Fibroblast of gingiva (primary cell): ENCODE measurements at places on chromosomes 1 and 21.

DNA sequence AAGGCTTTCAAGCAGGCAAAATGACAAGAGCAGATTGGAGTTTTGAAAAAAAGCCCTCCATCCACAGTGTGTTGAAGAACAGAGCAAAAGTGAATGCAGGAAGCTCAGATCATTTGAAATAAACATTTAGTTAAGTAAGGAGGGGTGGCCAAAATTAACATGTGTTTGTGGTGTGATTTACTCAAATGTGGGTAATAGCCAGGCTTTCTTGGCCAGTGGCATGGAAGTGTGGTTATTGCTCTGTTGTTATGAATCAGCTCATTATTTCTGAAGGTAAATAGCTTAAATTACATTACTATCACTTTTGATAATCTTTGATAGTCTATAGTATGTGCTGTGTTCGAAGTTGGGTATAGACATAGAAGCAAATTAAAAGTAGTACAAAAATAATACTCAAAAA, 485.9 kb downstream of the LMO4 start:
- no peak for DNase-seq

- no peak for DNase-seq
Observed at GRCh38 chr1:237879195-237879594, 11.5 kb downstream of the ZP4 start.

DNA sequence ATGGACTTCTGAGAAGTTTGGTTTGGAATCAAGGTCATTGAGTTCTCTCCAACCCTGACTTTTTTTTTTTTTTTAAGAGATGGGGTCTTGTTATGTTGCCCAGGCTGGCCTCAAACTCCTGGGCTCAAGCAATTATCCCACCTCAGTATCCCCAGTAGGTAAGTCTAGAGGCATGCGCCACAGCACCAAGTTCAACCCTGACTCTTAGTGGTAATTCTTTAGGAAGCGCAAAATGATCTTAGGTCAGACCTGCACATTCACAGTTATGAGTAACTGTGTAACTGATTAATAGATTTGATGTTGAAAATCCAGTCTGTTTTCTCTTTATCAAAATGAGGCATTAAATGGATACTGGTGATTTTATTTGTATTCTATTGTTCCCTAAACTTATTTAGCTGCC, 95.9 kb downstream of the GREM2 start:
- no peak for DNase-seq

GRCh38 chr1:175072099-175072951, 4.7 kb downstream of the TNN start:
- peak; percentile 78 for DNase-seq

- DNase-seq = peak; percentile 74
Observed at GRCh38 chr1:67832737-67833601, at the start of gene GNG12. TSS of gene GNG12 (minus strand) at chr1:67833467. CDS start at chr1:67707686, 125,781 bp downstream.

GRCh38 chr1:3910857-3911845, 11.1 kb upstream of the C1orf174 start:
- peak; percentile 22 for DNase-seq

GRCh38 chr1:232486006-232486405, 143.9 kb downstream of the SIPA1L2 start:
- no peak for DNase-seq

- DNase-seq = no peak
Observed at GRCh38 chr1:229133151-229133550, 137.8 kb upstream of the RAB4A start.

DNA sequence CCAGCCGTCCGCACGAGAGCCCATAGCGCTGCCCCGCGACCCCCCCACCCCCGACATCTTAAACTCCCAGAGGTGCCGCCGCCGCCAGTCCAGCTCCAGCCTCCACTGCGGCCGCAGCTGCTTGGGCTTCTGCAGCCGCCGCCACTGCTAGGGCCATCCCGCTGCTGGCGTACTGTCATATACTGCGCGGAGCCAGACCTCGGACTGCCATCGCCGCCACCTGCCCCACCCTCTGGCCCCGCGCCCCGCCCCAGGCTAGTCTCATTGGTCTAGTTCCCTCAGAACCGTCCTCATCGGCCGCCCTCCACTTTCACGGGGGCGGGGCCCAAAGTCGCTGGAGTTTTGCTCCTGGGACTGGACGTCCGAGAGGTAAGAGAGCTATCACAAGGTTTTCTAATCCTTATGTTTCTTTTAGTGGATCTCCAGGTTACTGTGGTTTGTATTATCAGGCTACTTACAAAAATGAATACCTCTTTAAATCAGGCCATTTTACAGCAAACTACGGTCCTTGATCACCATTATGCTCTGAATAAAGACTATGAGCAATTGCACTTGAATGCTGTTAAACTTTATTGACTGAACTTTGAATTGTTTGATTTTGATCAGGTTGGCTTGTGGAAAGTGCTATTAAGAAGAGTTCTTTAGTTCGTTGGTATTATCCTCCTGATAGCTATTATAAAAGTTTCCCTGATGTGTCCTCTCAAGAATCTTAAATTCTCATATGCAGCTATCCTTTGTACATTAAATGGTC, 2.8 kb upstream of the CD1D start:
- DNase-seq = peak; percentile 64

- DNase-seq = peak; percentile 15
Observed at GRCh38 chr1:79811173-79811572, 804.6 kb upstream of the ADGRL4 start.

DNA sequence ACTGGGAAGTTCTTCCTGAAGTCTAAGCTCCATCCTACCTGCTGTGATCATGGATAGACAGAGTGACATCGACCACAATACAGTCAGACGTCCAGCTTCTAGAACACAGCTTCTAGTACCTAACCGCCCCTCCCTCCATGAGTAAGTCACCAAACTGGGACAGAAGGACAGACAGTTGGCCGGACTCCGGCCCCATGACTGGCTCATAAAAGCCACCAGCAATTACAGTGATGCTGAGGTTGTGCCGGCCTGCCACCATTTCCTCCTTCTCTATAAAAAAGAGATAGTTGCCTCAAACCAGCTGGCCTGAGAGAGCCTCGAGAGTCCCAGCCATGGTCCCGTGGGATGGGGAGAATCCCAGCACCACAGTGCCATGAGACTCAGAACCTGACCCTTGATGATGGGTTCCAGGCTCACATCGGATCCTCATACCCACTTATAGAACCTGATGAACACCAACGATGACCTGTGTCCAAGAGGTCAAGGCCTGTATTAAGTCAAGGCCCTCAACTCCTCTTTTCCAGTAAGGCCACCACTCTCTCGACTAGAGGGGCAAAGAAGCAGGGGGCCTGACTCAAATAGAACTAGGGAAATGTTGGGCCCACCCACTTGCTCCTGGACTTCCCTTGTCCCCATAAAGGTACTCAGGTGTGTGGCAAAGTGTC, 3.4 kb downstream of the MEF2D start:
- DNase-seq = no peak

GRCh38 chr1:97159342-97159741, 437.8 kb downstream of the PTBP2 start:
- no peak for DNase-seq

DNA sequence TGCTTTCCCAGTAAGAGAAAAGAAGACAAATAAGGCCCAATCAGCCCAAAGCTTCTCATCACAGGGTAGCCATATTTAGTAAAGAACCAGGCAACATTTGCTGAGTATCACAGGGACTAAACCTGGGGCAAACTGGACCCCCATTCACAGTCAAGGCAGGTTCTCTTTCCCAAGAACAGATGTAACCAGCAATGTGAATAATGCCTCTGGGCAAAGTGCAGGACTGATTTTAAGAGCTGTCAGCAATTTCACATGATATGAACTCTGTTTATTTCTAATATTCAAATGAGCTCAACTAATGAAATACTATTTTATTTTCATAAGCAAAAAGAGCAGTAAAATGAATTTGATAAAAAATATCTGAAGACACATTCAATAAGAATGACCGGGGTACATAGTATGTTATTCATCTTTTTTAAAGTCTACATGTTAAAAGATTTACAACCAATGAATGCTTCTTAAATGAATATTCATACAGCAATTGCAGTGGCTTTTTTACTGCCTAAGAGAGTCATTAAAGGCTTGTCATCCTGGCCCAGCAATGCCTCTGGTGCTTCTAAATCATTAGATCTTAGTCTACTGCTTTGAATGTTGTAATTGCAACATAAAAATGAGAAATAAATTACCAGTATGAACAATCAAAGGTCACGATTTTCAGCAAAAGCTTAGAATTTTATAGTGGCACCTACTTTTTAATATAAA, 308.8 kb downstream of the SMYD3 start:
- no peak for DNase-seq

- DNase-seq = no peak
Observed at GRCh38 chr1:2173546-2174347, 20.8 kb downstream of the FAAP20 start.

DNA sequence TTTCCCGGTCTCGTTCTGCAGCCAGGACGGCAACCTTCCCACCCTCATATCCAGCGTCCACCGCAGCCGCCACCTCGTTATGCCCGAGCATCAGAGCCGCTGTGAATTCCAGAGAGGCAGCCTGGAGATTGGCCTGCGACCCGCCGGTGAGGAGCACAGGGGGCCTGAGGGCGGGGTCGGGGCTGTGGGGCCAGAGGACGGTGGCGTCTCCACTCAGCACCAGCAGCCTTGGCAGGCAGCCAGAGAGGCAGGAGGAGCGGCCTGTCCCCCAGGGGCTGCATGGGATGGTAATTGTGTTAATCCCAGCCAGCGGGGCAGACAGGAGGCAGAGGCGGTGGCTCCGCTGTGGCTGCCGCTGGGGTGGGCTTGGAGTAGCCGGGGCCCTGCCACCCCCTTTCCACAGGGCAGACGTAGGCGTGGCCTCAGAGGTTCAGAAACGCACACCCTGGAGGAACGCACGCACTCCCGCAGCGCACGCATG, 12.1 kb downstream of the SAMD11 start:
- no peak for DNase-seq

DNA sequence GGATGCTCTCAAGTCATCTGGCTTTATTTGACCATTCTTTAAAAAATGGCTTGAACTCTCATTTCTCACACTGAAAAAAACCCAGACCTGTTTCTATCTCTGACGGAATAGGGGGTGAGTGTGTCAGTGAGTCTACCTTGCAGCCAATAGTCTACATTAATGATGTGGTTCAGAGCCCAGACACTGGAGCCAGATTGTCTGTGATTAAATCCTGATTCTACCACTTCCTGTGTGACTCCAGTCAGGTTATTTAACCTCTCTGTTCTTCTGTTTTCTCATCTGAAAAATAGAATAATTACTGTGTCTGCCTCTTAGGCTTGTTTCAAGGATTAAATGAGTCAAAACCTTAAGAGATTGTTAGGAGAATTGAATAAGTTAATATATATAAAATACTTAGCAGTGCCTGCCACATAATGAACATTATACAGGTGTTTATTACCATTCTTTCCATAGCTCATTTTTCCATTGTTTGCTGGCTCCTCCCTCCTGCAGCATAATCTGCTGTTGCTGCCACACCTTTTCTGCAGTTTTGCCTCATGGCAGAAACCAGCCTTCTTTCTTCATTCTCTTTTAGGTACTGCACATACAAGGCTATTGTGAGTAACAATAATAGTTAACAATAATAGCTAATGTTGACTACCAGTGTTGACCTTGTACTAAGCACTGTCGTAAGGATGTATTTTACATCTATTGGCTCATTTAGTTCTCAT, 157.6 kb upstream of the IVNS1ABP start:
- DNase-seq = no peak

DNA sequence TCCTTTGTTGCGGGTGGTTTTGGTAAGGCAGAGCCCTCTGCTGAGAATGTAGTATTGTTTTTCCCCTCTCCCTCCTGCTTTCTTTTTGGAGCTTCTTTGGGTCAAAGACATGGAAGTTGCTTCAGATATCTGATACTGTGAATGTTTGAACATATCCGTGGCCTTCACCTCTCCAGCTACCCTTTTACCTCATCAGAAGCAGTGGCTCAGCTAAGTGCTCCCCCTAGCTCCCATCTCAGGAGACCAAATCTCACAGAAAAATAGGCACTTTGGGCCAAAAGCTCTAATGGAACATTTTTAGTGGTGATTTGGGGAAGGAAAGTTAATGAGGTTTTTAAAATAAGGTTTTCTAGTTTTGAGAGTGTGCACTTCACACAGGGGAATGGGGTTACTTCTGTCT, 6.3 kb downstream of the TMEM200B start:
- DNase-seq = no peak

GRCh38 chr1:63663873-63664272, 70.7 kb downstream of the PGM1 start:
- DNase-seq = no peak

GRCh38 chr1:16474166-16474800, 33.8 kb downstream of the NECAP2 start:
- DNase-seq = no peak

DNA sequence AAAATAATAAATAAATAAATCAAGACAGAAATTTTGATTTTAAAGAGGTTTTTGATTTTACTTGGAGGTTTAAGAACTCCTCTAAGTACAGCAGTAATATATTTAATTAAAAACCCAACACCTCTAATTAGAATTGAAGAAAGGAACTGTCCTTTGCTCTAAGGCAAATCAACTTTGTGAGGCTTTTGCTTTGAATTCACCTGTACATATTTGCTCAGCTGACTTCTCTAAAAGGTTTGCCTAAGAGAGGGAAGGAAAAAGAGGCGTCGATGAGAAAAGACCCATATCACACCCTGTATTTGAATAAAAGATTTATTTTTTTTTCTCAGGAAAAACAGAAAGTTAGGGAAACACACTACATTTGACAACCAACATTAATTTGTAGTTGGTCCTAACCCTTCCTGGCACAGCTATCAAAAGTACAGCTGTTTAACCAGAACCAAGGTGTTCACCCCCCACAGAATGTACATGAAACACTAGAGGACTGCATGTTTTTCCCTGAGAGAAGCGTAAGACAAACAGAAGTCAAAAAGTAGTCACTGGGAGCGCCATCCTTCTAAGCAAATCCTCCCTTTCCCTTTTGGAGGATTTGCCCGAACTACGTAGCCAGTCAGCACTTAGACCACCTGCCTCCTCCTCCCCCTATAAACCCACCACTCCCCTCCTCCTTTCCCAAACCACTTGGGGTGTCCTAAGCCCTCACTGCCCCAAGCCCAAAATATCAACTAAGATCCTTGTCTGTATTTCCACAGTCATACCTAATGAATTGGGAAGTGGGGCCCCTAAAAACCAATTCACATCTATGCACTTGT, 4.9 kb downstream of the MCL1 start:
- DNase-seq = peak; percentile 44

GRCh38 chr21:41149199-41149598, 18.8 kb upstream of the BACE2 start:
- DNase-seq = no peak

- no peak for DNase-seq
Observed at GRCh38 chr21:27498025-27498424, 531.1 kb upstream of the ADAMTS5 start.

DNA sequence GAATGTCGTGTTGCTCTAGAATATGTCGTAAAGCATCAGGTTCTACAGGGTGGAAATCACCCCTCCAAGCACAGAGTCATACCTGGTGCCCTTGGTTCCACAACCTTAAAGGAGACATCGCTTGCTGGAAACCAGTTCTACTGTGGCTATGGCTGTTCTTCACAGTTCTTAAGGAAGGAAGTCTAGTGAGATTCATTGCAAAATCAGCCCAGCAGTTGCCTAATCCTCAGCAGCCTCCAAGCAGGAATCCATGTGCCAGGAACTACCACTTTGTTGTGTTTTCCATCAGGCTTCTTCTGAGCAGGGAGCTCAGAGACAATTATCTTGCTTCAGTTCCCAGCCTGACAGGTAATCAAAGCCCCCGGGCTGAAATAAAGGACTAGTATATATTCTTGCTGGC, 45.0 kb upstream of the SLC35F3 start:
- no peak for DNase-seq

GRCh38 chr1:29523576-29523975, 287.3 kb downstream of the PTPRU start:
- DNase-seq = no peak

- DNase-seq = no peak
Observed at GRCh38 chr1:11946647-11947046, 12.1 kb downstream of the PLOD1 start.

GRCh38 chr1:95278173-95279006, 44.4 kb downstream of the RWDD3 start:
- DNase-seq = no peak

GRCh38 chr21:20631633-20632032, 366.6 kb upstream of the NCAM2 start:
- no peak for DNase-seq
